ENCODE measurements at places on chromosomes 6 and 20.

- no peak for DNase-seq
These were observed 544.1 kb downstream of the QKI start for GRCh38 chr6:163958646-163959045.

- DNase-seq, result no peak
These were observed 87.8 kb downstream of the PHACTR3 start for GRCh38 chr20:59692139-59692538.

DNA sequence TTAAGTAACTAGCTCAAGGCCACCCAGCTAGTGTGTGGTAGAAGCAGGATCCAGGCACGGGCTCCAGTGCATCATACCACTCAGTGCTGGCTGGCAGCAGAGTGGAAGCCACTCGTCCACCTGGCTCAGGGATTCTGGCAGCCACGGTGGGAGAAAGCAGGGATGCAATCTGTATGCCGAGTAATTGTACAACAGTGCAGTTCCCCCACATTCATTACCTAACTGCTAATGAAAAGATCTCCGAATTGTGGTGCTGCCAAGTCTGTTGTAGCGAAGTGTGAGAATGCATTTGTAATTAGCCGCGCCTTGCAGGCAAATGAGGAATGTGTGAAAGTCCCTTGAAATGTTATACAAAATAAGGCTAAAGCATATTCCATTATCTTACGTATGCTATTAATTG, 29.0 kb downstream of the KCNG1 start:
- DNase-seq, result no peak

GRCh38 chr6:64914124-64914523, 792.9 kb downstream of the EYS start:
- no peak for DNase-seq

DNA sequence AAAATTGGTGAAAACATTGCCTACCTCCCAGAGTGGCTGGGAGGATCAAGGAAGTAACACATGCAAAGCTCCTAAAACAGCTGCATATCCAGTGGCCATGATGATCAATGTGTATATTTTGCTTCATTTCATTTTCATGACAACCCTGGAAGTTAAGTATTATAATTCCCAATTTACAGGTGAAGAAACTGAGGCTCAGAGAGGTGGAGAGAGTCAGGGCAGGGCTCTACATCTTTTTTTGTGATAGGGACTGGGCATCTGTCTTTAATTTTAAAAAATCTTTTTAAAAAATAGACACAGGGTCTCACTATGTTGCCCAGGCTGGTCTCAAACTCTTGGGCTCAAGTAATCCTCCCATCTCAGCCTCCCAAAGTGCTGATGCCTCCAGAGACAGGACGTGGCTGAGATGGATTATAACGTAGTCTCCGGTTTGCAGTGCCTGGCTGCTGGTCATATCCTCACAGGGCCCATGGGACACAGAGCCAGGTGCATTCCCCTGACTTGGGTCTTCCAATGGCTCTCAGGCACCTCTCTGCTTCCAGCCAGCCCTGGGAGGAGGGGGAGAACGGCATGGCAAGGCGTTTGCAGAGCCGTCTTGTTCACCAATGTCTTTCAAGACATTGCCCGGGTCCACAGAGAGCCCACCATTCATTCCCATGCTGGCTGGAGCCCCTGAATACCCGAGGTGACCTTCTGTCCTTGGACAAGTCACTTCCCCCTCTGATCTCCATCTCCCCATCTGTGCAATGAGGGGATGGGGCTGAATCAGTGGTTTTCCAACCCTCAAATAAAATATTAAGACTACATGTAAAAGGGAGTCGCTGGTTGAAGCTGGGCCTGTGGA, 38.3 kb downstream of the HNF4A start:
- no peak for DNase-seq

- DNase-seq, result peak; percentile 54
These were observed at the start of gene BTBD3 for GRCh38 chr20:11917663-11918062. BTBD3 (plus strand) TSS chr20:11917893; CDS start chr20:11918276, 383 bp downstream.

GRCh38 chr6:85124472-85125354, 325.2 kb upstream of the NT5E start:
- no peak for DNase-seq

- DNase-seq, result no peak
These were observed 210.9 kb downstream of the TBX18 start for GRCh38 chr6:84553527-84553926.

DNA sequence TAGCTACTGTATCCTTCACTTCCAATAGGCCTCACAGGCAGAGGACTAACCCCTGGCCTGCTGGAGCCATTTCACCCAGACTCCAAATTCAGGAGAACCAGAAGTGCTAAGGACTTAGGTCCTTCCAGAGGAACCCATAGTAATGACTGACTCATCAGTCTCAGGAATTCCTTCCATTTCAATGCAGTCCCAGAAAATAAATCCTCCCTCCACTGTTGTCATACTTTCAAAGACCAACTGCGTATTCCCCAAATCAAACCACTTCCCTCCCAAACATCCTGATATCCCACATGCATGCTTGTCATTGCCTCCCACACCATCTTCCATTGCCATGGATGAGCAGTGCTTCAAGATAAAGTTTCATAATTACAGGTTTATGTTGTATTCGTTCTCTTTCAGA, 31.8 kb upstream of the NT5E start:
- no peak for DNase-seq

- no peak for DNase-seq
These were observed 62.6 kb upstream of the SIRPA start for GRCh38 chr20:1832634-1833033.

DNA sequence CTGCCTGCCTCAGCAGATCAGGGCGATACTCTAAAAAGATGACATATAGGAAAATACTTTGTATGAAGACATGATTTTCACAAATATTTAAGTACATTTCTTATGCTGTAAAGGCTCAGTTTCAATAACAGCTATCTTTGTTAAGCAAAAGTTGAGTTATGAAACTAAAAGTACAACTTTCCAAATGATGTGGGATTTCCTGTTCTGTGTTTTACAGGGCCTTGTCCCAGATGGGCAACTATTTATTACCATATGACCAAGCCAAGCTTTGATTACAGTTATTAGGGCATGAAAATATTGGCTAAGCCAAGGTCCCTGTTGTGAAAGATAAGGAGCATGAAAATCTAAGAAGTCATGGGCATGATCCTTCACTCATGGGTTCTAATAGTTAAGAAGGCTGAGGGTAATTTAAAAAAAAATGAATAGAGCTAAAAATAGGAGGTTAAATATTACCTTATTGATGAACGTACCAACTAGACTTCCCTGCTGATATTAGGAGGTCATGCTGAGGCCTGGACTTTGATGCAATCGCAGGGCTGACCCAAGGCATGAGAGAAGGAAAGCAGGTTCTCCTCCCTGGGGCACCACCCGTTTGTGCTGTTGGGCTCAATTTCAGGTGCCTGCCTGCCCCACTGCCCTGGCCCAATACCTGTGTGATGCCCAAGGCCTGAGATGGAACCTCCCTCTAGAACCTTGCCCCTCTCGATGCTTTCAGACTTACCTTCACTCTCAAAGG, 294.4 kb upstream of the PRDM1 start:
- DNase-seq, result no peak

DNA sequence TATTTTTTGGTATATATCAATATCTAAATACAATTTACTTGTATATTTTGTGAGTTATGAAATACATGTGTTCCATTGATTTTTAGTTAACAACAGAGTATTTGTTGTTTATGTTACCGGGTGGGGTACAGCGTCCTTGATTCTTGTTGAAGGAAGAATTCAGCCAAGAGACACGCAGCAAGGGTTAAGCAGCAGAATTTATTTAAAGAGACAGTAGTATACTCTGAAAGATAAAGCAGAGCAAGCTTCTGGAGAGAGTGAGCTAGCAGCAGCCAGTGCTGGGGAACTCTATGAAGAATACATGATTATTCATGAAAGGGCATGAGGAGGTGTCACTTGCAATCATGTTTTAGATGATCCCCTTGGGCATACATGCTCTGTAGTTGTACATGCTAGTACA, 76.1 kb downstream of the FAM135A start:
- DNase-seq, result no peak

GRCh38 chr20:19911810-19912382, 105.3 kb upstream of the NAA20 start:
- no peak for DNase-seq

DNA sequence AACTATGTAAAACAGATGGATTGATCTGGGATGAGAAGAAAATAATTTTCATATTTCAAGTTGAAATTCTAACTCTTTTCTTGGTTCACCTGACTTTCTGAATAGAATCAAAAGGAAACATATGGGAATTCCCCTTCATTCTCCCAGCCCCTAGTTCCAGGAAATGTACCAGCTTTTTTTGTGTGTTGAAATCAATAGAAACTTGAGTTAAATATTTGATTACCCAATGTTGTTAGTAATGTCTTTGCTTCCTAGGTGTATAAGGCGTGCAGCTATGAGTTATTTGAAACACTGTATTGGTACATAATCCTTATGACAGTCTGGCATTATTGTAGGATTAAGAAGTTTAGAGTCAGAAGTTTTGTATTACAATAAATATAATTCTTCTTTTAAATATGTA, 21.5 kb downstream of the VNN2 start:
- DNase-seq, result no peak

DNA sequence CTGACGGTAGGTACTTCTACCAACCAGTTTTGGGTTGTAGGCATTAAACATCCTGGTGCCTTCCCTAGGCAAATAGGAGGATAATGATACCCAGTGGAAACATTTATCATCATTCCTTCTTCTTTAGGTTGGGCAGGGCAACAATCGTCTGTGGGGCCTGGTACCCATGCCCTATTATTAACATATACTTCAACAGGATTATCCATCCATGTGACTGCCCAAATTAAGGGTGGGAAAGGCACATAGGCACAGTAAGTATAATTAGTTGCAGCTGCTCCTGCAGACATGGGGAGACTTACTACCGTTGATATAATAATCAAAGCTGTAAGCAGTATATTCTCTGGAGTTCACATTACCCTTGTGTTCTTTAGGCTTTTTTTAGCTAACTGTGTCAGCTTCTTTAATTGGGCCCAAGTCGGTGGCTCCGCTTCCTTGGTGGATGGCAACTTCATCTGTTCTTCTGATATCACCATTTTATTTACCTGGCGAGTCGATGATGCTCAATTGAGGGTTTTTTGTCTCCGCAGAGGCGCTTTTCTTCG, 16.8 kb downstream of the RPL7L1 start:
- DNase-seq, result no peak

DNA sequence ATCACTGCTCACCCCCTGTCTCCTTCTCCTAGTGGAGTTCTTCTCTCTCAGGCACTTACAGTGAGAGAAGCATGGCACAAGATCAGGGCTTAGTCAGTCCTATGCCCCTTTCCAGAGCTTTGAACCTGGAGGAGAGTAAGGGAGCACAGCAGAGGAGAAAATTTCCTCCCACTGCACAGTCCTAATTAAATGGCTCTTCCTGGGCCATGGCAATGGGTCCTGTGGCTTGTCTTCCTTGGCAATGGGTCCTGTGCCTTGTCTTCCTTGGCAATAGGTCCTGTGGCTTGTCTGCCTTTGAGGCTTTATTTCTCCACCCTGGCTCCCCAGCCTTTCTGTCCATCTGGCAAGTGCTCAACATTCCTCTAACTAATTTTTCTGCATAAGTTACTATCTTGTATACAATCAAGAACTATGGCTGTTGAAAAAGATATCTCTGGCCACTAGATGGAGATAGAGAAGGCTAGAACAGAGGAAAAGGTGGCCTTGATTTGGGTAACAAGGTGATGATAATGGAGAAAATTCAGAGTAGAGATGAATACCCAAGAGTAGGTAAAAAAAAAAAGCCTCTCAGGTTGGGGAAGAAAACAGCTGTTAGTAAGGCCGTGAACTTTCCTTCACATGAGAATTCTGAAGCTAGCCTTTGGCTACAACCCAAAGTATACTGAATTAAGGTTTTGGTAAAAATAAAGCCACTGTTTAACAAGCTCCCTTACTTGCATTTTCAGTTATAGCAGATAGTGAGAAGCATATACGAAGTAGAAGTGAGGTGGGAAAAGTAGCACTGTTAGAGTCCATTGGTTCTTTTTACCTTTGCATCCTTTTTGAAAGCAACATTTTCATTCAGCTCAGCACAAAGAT, 504.9 kb downstream of the DOK5 start:
- peak; percentile 3 for DNase-seq

DNA sequence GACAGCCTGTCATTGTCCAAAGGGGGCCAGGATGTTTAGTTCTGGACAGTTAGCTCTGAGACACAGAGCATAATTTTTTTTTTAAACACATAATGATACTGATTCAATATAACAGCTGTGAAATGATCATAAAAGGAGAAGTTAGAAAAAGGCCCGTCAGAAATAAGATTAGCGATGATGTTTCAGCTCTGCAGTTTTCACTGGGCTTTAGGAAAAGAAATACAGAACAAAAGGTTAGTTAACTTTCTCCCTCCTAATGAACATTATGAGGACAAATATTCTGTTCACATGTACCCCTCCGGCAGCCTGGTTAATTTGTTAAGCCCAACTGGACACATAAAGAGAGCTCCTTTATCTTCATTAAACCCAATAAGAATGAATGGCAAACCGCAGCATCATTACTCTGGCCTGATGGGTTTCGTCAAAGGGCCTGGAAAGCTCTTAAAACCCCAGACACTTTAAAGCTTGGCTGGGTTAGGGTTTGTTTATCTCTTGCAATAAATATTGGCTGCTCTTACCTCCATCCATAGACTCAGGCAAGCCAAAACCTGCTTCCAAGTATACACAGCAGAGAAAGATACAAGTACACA, 394.6 kb downstream of the KIF16B start:
- DNase-seq, result no peak

GRCh38 chr6:117222861-117223260, 42.5 kb upstream of the VGLL2 start:
- no peak for DNase-seq

GRCh38 chr6:140956571-140957369, 1176.0 kb upstream of the GJE1 start:
- DNase-seq, result no peak

DNA sequence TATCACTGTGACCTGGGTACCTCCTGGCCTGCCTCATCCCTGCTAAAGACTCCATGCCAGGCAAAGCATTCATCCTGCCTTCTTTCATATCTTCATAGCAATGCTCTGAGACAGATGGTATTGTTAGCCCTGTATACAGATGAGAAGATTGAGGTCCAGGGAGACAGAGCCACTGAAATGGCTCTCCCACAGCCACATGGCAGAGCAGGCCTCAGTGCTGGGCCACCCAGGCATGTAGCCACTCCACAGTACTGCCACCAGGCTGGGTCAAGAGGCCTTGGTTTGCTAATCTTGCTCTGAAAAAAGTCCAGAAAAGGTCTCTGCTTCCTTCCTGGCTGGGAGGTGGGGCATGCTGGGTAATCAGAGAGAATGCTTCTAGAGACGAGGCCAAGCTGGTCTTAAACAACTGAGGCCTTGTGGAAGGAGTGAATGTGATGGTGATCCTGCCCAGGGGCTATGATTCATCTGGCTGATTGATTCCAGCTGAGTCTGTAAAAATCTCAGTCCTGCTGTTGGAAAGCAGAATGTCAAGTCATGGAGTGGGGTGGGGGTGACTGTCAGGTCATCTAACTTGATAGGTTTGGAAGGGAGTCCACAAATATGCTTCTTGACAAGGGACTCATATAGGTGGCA, 29.8 kb downstream of the HM13 start:
- DNase-seq, result no peak

- no peak for DNase-seq
These were observed 68.8 kb downstream of the PFDN4 start for GRCh38 chr20:54276577-54277169.

GRCh38 chr6:147407571-147407970, 100.9 kb upstream of the SAMD5 start:
- DNase-seq, result no peak
